ENCODE measurements at places on chromosomes 1 and 21. TPM values are rescaled to one million over a fixed set of nuclear protein-coding genes. Genes with fewer than 3 reads are reported as not detected.

- no peak for DNase-seq
Observed at GRCh38 chr1:40353082-40353481, 20.4 kb upstream of the SMAP2 start.

- DNase-seq, result peak; percentile 81
Observed at GRCh38 chr1:17437580-17438317, 1.7 kb downstream of the RCC2 start.

GRCh38 chr1:37723072-37723389 is 30.7 kb downstream of the CDCA8 start:
- no peak for DNase-seq

- no peak for DNase-seq
Observed at GRCh38 chr21:37451446-37451845, 84.9 kb downstream of the DYRK1A start.

DNA sequence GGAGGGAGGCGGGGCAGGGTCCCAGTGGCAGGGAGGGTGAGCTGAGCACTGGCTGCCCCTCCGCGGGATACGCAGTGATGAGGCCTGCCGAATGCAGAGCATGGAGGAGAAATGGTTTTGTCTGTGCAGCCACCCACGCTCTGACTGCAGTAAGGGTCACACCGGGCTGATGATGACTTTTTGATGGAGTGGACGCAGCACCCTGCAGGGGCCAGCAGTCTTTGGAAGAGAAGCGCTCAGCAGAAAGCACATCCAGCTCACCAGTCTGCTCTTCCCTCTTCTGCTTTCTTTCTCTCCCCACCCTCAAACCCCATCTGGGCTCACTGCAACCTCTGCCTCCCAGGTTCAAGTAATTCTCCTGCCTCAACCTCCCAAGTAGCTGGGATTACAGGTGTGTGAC is 61.9 kb upstream of the ATP1A1 start:
- no peak for DNase-seq

- DNase-seq, result no peak
Observed at GRCh38 chr1:38151399-38151798, 104.8 kb upstream of the POU3F1 start.

- peak; percentile 77 for DNase-seq
Observed at GRCh38 chr1:162632217-162632666, at the start of gene DDR2. TSS of gene DDR2 (plus strand) at chr1:162632464. CDS start at chr1:162719064, 86,600 bp downstream.

DNA sequence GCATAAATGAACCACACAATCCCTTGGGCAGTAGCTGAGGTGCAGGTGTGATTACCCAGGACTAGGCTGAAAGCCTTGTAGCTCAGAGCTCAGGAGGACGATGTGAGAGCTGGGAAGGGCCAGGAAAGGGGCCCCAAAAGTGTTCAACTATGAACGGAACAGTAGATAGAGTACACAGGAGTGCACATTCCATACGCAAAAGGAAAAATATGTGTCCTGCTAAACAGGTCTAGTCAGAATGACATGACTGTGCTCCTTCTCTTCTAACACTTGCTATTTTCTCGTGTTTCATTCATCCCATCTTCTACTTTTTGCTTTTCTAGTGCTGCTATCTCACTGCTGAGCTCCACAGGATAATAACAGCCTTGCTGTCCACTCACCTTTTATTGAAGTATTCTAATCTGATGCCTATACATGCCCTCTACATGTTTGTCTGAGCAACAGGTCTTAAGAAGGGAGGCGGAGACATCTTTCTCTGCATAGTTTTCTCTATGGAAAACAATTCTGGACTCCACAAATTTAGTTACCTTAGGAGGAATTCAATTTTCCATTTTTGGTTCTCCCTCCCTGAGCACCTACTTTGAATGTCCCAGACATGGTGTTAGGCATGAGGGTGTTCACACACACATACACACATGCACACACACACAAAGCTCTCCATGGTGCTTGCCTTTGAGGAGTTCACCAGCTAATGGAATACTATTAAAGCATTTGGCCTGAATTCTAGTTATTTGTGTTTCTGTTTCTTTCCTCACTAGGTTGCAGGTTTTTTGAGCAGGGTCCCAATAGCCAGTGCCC is 3.4 kb downstream of the S100A10 start:
- no peak for DNase-seq

ECE1 gene
- total RNA-seq, result 155 TPM

SEMA4A gene
- 20.0 TPM for total RNA-seq

Measured in aorta (tissue), 5 donors.